Transverse colon (tissue), 4 donors: ENCODE measurements at places on chromosomes 1 and 21. TPM values are rescaled to one million over a fixed set of nuclear protein-coding genes. Genes with fewer than 3 reads are reported as not detected.

TMEM200B gene
- total RNA-seq = 5.1 TPM

PTCH2 gene
- 1.2 TPM for total RNA-seq

DUSP10 gene
- 7.2 TPM for total RNA-seq

GBP3 gene
- total RNA-seq = 42.4 TPM

RUNX1 gene
- 50.9 TPM for total RNA-seq

DNA sequence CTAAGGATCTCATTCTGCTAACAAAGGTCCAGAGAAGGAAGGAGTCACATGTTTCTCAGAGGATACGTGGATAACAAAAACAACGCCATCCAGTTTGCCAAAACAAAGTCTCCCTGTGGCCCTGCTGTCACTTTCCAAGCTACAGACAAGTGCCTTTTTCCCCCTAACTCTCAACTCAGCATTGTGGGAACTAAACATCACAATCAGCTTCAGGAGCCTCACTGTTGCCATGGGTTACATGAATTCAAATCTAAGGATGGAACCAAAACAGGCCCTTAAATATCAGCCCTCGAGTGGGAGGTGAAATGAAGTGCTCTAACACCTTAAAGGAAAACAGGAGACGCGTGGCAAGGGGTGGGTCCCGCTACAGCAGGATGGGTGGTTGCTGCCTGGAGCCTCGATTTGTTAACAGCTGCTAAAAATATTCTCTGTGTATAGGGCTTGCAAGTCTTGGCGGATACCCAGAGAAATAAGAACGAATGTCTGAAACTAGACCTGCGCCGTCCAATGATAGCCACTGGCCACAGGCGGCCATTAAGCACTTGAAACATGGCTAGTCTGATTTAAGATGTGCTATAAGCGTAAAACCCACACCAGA, 66.4 kb upstream of the SOD1 start:
- no peak for DNase-seq

DNA sequence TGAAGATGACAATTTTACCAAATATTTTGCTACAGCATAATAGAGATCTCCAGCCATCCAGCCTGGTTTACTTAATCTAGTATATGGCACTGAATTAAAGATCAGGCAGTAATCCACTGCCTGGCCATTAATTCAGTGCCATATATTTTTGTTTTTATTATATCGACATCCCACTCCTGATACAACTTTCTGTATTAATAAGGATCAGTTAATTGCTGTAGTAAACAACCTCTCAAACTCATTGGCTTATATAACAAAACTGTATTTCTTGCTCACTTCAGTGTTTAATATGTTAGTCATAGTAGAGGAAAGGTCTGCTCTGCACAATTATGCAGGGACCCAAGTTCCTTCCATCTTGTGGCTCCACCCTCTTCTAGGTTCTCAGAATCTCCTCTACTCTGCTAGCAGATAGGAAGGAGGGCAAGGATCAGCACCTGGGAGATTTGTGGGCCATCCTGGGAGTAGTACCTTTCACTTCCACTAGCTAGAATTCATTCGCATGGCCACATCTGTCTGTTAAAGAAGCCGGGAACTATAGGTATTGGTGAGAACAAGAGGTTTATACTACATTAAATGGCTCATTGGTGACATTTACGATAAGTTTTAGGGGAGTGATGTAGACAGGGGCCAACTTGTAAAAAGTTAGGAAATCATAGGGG, 3.6 kb upstream of the ZDHHC18 start:
- no peak for DNase-seq

GRCh38 chr1:157469752-157470675, 82.3 kb downstream of the FCRL5 start:
- DNase-seq = no peak

GRCh38 chr1:53672785-53673184, 66.2 kb downstream of the GLIS1 start:
- no peak for DNase-seq
